Ecto neural progenitor cell (in vitro differentiated cells): ENCODE measurements at places on chromosomes 13 and 19.

GRCh38 chr19:35388277-35389054 lies 17.6 kb downstream of the GPR42 start:
- DNase-seq, result no peak

DNA sequence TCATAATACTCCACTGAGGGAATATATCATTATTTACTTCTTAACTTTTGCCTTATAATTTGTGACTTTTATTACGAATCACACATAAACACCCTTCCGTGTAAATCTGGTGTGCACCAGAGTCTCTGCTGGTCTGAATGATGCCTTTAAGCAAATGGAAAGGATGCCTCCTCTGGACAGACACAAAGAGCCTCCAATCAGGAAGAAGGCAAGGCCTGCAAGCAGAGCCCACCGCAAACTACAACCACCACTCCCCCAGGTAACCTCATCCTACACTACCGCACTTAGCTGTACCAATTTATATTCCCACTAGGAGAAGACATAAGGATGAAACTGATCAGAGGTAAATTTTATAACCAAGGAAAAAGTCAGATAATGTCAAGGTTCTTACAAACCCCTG lies 137.6 kb downstream of the KLF12 start:
- no peak for DNase-seq

GRCh38 chr19:30450100-30450499 lies 77.9 kb downstream of the ZNF536 start:
- DNase-seq, result no peak

DNA sequence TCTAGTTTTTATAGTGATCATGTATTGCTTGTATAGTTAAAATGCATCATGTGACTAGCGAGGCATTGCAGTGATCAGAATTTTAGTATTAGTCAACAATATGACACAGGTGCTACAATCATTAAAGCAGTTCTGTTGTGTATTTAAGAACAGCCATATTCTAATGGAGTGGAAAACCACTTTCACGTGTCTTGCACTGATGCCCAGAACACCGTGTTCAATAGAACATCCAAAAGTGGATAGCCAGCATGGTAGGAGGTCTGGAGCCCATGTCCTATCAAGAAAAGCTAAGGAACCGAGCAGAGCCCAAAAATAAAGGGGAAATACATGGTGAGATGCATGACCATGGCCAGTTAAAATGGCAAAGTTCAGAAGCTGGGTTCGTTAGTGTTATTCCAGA lies 55.1 kb downstream of the FGF14 start:
- no peak for DNase-seq

GRCh38 chr13:102405499-102406100 lies 3.8 kb upstream of the FGF14 start:
- no peak for DNase-seq

- no peak for DNase-seq
Measured at GRCh38 chr19:1671716-1672037, 19.3 kb upstream of the TCF3 start.

GRCh38 chr19:45768655-45768983 lies 433 bp downstream of the SIX5 start:
- DNase-seq, result peak; percentile 77

- no peak for DNase-seq
Measured at GRCh38 chr19:4375164-4376027, 25.0 kb downstream of the SH3GL1 start.

GRCh38 chr13:75960538-75960994 lies 324.4 kb downstream of the LMO7 start:
- DNase-seq, result no peak

- DNase-seq, result no peak
Measured at GRCh38 chr13:84050536-84050935, 168.3 kb upstream of the SLITRK1 start.

DNA sequence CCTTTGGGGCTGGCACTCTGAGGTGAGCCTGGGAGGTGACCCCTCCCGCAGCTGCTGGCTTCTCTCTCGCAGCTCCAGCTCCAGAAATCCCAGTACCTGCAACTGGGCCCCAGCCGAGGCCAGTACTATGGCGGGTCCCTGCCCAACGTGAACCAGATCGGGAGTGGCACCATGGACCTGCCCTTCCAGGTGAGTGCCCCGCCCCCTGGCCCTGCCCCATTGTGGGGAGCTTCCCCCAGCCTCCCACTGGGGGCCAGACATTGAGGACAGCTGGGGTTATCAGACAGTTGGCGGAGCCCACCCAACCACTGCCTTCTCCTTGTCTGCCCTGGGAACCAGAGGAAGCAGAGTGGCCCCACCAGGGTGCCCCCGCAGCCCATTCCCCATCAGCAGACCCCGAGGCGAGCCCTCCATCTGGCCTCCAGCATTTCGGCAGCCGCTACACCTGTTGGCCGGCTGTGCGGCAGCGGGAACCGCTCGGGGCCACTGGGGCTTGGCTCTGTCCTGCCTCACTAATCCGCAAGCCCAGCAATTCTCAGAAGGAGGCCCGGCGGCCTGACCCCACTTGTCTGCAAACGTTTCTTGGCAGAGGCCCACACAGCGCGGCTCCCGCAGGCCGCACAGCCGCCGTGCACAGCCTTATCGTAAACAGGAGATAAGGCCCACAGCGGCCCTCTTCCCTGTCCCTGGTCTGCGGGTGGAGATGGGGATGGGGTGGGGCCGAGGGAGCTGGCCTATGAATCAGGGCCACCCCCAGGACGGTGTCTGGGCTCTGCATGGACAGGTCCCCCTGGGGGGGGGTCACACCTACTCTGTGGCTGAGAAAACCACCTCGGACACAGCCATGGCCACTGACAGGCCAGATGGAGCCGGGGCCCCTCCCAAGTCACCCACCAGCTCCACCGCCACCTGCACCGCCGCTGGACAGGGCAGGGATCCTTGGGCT lies 48.0 kb downstream of the COMP start:
- peak; percentile 65 for DNase-seq

GRCh38 chr19:38081547-38082255 lies 142.3 kb downstream of the DPF1 start:
- no peak for DNase-seq

- no peak for DNase-seq
Measured at GRCh38 chr13:90070362-90070761, 1277.1 kb upstream of the MIR17HG start.

- DNase-seq, result no peak
Measured at GRCh38 chr13:45257638-45258333, 56.9 kb upstream of the KCTD4 start.
